ENCODE measurements at places on chromosomes 5 and 9.

DNA sequence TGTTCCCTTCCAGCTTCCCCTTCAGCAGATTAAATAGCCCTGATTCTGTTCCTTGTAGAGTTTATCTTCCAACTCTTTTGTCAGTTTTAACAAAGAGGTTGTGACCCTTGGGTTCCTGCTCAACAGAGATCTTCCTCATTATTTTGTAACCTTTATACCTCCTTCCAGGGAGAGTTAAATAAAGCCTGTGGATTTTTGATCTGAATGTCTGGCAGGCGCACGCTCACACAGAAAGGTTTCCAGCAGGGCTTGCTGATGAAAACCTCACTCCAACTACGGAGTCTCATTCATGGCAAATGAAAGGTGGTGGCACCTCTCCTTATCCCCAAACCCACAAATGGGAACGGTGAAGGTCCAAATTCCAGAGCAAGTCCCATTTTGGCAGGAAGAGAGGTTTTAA is 129.0 kb downstream of the SREK1 start:
- no peak for DNase-seq

- DNase-seq = no peak
Observed at GRCh38 chr5:80229902-80230255, 26.0 kb downstream of the SERINC5 start.

GRCh38 chr5:110973510-110973909 is 98.0 kb upstream of the TSLP start:
- DNase-seq = no peak

DNA sequence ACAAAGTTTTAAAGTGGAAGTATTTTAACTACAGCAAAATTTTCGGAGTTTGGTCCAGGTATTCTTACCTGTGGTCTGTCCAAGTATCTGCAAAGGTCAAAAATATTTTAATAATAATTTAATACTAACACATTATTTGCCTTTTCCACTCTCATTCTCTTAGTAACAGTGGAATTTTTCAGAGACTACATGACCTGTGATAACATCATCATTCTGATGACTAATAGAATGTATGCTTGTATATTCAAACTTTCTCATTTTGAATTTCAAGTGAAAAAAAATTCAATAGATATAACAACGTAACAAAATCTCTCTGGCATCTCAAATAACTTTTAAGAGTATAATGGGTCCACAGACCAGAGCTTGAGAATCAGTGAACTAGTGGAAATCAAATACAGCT is 78.3 kb downstream of the FBXL17 start:
- DNase-seq = no peak

- no peak for DNase-seq
Observed at GRCh38 chr5:158127536-158127935, 268.6 kb upstream of the CLINT1 start.

DNA sequence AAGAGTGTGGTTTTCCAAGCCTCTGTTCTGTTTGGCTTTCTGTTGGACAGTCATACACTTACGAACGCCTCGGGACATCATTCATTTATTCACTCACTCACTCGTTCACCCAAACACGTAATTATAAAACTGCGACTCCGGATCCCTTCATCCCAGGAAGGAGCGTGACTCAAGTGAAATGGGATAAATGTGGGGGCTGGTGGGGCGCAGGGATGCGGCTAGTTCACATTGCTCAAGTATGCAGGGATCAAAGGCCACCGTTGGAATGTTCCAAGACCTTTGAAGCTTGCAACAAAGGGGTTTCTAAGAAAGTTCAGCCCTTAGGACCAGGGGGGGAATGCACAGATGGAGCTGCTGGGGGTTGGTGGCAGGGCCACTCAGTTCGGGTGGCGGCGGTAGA is 64.2 kb downstream of the CFAP77 start:
- DNase-seq = no peak

- no peak for DNase-seq
Observed at GRCh38 chr9:129954868-129955550, 88.0 kb downstream of the FNBP1 start.

DNA sequence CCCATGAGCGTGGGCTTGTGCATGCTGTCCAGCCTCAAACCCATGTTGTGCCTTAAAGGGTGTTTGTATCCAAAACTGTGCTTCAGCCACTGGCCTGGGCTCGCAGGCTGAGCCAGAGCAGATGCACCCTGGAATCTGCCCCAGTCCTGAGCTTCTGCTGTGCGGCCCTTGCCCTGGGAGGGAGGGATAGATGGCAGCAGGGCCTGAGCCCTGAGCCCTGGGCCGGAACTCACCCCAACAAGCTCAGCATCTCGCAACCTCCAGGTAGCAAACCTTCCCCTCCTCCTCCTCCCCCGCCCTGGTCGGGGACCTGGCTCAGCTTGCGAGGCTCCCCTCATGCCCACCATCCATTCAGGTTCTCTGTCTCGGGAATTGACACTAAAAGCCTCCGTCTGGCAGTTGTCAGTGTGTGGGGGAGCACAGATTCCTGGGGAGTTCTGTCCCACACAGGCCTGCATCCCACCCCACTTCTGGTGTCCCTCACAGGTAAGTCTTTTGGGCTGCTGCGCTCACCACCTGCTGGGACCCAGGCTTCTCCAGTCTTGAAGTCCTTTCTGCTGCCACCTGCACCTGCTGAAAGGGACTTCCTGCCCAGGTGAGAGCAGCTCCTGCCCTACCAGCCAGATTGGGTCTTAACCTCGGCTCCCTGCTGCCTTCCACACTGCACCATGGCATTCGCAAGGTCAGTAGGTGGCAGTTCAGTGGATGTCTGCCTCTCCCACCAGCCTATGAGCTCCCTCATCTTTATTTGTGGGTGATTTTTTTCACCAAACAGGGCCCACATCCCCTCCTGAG is 55.2 kb upstream of the OLFM1 start:
- no peak for DNase-seq

DNA sequence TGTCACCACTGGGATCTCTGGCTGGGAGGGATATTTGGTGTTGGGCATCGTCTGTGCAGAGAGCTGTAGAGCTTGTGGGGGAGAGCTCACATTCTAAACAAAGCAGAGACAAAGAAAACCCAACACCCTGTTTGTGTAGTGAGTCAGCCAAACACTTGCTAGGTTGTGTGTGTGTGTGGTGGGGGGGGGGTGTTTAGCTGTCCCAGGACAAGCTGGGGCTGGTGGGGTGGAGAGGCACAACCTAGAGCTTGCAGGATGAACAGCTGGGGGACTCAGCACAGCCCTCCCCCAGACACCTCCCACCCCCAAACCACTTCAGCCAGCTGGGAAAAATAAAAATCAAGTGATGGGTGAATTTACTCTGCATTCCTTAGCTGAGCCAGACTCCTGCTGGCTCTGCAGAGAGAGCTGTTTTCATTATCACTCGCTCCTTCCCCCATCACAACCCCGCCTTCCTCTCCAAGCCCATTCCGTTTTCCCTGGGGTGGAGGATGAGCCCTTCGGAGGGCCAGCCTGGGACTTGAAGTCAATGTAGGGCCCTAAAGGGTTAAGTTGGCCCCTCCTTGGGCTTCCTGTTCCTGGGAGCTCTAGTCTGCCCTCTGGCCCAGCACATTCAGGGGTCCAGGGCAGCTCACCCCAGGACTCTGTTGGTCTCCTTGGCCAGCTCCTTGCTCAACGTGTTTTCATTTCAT is 2.6 kb downstream of the OLFML2A start:
- no peak for DNase-seq

GRCh38 chr5:142745268-142745667 is 24.9 kb upstream of the ARHGAP26 start:
- no peak for DNase-seq

- DNase-seq = no peak
Observed at GRCh38 chr5:135851915-135852845, 17.7 kb downstream of the SLC25A48 start.

GRCh38 chr5:16306812-16307211 is 127.2 kb upstream of the MARCHF11 start:
- no peak for DNase-seq

GRCh38 chr9:136840877-136841645 is 1.2 kb upstream of the AJM1 start:
- DNase-seq = no peak

DNA sequence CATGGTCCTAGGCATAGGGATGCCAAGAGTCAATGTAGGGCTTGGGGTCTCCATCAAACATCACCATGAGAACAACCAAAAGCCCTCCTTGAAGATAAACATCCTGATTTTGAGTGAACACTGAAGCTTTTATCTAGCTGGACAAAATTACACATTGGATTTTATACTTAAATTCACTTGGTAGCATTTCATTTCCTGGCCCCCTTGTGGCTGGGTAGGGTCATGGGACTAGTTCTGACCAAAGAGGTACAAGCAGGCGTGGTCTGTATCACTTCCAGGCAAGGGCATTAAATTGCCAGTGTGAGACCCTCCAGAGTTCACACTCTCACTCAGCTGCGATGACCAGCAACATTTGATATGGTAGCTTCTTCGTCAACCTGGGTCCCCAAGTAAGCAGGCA is 320.3 kb downstream of the ACTL7B start:
- peak; percentile 13 for DNase-seq

DNA sequence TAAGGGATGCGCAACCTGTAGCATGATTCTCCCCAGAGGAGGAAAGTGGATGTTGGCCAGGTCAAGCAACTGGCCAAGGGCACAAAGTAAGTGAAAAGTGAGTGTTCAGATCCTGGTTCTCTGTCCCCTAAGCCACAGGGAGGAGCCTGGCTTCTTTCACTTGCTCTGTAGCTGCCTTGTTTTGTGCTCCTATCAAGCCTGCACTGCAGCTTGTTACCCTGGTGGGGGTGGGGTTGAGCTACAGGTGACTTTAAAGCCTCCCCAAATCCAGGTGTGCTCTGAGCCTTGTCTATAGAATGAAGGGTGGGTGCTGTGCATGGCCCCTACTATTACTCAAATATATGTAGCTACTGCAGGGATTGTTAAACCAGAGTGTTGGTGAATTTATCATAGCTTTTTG is 32.9 kb downstream of the RALGPS1 start:
- DNase-seq = no peak

DNA sequence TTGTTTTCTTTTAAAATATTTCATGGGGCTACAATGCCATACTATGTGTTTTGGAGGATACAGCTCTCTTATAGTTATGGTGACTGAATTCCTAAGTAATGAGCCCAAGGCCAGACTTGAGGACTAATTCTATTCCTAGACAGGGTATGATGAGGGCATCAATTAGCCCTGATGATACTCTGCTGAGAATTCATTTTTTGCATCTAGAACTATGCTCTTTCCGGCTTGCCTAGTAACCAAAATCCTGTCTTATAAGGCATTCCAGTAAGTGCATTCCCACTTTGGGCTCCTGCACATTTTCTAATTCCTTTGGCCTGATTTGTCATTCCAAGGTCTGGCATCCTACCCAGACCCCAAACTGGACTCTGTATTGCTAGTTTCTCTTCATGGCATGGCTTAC is 62.4 kb downstream of the MAT2B start:
- no peak for DNase-seq

DNA sequence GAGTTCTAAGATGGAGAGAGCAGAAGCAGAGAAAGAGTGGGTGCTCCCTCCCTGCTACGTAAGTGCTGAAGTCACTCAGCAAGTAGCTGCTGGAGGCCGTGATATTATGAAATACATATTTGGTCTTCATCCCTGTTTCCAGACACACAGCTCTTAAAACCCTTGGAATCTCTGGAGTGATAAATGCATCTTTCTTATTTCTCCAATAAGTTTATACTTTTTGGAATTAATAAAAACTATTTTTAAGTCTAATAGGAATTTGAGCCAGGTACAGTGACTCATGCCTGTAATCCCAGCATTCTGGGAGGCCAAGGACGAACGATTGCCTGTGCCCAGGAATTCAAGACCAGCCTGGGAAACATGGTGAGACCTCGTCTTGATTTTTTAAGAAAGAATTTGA is 60.6 kb downstream of the AUH start:
- no peak for DNase-seq

DNA sequence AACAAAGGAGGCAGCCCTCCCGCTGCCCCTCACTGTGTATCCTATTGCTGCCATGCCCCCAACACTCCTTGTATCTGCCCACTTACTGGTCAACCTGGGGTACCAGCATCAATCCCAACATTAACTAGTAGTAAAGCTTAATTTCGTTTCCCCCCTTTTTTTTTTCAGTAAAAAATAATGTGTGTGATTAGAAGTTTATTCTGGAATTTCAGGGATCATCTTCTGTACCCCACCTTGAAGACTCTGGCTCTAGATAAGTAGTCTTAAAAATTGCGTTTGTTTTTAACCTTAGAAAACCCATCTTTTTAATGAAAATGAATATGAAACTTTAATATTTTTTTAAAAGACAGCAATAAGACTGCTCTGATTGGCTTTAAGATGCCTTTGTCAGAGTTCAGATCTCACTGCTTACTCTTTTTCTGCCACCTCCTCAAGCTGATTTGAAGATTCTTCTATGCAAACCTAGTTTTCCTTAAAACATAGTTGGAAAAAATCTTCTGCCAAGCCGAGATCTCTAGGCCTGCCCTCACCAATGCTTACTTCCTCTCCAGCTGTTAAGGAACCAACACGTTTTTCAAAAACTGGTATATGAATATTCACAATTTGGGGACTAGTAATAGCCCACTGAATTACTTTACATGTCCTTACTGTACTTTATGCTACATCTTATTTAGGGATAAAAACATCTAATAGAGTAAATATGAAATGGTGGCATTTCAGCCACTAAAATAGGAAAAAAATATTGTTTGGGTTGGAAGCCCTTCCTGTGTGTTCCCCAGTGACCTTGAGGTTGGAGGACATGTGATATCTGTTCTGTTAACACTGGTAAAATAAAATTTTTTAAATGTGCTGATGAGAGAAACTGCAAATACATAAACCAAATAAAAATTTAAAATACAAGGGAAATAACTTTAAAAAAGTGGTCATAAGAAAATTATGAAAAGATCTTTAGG is 4.0 kb upstream of the RHOBTB3 start:
- DNase-seq = no peak

DNA sequence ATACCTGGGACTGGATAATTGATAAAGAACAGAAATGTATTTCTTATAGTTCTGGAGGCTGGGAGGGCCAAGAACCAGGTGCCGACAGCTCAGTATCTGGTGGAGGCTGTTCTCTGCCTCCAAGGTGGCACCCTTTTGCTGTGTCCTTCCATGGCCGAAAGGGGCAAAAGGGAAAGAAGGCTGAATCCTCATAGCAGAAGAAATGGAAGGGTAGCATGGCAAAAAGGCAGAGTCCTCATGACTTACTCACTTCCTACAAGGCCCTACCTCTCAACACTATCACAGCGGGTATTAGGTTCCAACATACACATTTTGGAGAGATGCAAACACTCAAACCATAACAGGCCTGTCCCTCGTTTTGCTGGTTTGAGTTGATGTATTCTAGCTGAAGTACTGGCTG is 25.1 kb upstream of the MED10 start:
- no peak for DNase-seq

DNA sequence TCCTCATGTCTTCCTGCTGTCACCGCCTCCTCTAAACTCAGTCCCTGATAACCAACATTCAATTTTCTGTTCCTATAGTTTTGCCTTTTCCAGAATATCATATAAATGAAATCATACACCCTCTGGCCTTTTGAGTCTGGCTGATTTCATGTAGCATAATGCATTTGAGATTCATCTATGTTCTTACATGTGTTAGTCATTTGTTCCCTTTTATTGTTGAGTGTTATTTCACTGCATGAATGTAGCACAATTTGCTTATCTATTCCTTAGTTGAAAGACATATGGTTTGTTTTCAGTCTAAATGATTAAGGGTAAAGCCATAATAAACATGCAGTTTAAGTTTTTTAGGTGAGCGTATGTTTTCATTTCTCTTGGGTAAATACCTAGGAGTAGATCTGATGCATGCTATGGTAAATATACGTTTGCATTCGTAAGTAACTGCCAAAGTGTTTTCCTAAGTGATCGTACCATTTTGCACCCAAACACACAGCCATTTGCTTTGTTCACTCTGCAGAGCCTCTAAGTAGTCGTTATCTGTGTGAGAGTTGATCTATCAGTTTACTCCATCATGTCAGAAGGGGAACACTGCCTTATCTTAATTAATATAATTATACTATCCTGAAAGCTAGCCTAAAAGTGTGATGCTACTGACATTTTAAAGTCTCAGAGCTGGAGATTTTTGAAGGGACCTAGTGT is 460.8 kb downstream of the DMAC1 start:
- DNase-seq = no peak
